GM10248 (cell line): ENCODE measurements at places on chromosomes 12 and 14.

DNA sequence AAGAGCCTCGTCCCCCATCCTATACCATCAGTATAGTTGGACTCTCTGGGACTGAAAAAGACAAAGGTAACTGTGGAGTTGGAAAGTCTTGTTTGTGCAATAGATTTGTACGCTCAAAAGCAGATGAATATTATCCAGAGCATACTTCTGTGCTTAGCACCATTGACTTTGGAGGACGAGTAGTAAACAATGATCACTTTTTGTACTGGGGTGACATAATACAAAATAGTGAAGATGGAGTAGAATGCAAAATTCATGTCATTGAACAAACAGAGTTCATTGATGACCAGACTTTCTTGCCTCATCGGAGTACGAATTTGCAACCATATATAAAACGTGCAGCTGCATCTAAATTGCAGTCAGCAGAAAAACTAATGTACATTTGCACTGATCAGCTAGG is 13.6 kb downstream of the ARHGAP5 start:
- DNase-seq = no peak

DNA sequence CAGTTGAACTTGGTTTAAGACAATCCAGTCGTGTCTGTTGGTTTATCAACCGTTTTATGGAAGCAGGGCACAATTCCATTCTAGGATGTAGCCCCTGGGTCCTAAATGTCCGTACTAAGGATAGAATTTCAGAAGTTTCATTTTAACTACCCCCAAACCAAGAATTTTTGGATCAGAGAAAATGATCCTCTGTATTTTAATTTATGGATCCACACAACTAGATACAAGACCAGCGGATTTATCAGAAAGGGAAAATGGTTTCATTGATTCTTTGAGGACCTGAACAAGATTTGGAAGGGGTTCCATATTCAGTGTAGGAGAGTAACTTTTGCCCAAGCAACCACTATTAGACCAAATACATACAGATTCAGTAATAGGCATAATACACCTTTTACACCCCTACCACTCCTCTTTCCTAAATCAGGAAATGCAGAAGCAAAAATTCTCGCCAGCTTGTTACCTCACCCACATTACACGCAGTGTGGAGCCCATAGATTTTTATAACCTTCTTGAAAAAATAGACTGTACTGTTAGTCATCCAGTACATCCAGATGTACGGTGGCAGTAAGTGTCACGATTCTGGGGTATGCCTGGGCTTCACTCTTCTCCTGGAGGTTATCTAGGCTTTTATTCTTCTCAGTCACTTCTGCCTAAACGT is 1.4 kb upstream of the FBXL14 start:
- DNase-seq = no peak

DNA sequence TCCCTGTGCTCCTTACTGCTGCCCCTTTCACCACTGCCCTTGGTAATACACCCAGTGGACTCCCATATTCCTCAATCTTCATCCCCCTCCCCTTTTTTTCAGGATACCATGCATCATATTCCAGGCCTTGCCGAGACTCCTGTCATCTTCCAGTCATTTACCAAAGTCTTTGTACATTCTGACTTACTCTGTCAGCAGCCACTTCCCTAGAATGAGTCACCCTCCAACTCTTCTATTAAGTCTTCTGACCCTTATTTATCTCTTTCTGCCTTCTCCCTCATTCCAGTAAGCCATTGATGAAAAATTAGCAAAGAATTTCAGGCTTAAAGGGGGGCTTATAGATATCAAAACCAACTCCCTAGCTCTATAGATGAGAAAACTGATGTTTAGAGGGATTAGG is 128.0 kb downstream of the STXBP6 start:
- no peak for DNase-seq

DNA sequence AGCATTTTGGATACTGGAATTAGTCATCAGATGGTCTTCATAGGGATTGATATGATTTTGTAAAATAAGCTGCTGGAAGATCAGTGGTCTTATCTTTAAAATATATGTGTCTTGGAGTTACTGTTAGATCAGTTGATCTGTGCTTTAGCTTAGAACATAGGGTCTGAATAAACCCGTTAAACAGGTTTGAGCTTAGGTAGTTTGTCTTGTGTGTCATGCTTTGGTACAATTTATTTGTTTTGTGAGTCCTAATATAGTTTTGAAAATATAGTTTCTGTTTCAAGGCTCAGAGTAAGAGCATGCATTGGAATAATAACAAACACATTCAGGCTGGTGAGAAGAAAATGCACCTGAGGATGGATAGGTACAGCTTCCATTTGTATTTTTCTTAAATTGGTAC is 505.0 kb downstream of the SLC16A7 start:
- DNase-seq = no peak

- no peak for DNase-seq
These were observed 1.4 kb upstream of the RDH11 start for GRCh38 chr14:67697006-67697405.

- DNase-seq = no peak
These were observed 86.5 kb downstream of the SRGAP1 start for GRCh38 chr12:63930971-63931370.

- no peak for DNase-seq
These were observed 79.2 kb downstream of the FERMT2 start for GRCh38 chr14:52871606-52872005.

- no peak for DNase-seq
These were observed 5.6 kb upstream of the ADGRD1 start for GRCh38 chr12:130948136-130948535.

DNA sequence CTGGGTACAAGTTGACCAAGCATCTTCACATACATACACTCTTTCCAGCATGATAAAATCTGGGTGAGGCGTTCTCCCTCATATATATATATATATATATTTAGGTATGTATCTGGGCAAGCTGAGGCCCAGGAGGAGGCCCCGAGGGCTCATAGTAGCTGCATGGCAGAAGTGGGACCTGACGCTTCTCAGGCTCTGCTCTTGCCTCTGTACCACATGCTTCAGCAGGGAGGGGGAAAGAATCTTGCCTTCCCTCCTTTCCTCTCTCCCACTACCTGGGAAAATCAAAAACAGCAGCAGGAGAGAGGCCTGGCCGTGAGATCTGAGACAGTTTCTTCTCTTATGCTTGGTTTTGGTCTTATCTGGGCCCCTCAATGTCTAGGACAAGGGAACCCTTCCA is 9.2 kb downstream of the PPP1R1A start:
- no peak for DNase-seq

- no peak for DNase-seq
These were observed 12.5 kb downstream of the PACS2 start for GRCh38 chr14:105326891-105327694.

- no peak for DNase-seq
These were observed 16.3 kb downstream of the TMEM119 start for GRCh38 chr12:108581311-108582227.

GRCh38 chr12:71942703-71943102 is 4.1 kb downstream of the TPH2 start:
- DNase-seq = no peak

GRCh38 chr12:117151403-117152031 is 38.8 kb downstream of the FBXO21 start:
- DNase-seq = no peak

DNA sequence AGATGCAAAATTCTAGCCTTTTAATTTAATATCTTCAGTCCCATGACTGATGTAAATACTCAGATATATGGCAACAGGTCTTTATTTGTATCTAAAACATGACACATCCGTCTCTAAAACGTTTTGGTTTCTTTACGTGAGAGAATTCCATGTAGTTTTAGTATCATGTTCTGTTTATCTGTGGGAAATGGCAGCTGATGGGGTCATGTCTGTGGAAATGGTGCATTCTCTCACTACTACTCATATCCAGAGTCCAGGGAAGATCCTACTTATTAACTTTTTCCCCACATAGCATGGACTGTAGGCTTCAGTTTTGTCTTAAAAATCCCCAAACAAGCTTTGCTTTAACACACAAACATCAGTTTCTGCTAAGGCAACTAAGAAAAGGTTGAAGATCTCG is 53.8 kb downstream of the SPTLC2 start:
- DNase-seq = no peak

- no peak for DNase-seq
These were observed 44.1 kb downstream of the DAD1 start for GRCh38 chr14:22544881-22545420.

- DNase-seq = peak; percentile 40
These were observed 26.4 kb downstream of the TESPA1 start for GRCh38 chr12:54958048-54958658.

DNA sequence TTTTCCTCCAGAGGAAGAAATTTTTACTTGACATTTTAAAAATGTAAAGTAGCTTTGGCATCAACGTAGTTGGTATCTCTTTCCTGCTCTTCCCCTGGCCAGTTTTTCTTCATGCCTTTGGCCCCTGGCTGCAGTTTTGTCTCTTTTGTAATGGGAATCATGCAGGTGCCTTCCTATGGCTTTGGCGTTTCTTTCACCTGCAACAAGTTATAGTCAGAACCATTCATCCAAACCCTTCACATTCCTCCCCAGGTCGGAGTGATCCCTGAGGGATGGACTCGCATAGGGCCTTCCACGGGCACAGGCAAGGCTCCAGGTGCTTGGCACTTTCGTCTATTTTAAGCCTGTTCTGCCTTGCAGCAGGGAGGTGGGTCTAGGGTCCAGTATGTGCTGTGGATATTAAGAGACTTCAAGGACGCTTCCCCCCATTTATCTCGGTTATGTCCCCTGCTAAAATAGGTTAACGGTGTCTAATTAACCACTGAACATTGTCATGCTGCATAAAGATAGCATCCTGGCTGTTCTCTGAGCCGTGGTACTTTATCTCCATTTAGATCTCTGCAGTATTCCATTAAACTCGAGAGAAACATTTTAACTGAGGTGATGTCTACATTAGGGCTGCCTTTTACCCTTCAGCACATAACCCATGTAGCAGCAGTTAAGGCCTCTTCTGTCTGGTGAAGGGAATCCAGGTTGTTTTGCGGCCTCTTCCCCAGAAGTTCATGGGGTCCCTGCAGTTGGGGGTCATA is 66.3 kb downstream of the IFT43 start:
- DNase-seq = no peak

GRCh38 chr14:69013943-69014782 is 35.1 kb upstream of the ACTN1 start:
- DNase-seq = no peak

DNA sequence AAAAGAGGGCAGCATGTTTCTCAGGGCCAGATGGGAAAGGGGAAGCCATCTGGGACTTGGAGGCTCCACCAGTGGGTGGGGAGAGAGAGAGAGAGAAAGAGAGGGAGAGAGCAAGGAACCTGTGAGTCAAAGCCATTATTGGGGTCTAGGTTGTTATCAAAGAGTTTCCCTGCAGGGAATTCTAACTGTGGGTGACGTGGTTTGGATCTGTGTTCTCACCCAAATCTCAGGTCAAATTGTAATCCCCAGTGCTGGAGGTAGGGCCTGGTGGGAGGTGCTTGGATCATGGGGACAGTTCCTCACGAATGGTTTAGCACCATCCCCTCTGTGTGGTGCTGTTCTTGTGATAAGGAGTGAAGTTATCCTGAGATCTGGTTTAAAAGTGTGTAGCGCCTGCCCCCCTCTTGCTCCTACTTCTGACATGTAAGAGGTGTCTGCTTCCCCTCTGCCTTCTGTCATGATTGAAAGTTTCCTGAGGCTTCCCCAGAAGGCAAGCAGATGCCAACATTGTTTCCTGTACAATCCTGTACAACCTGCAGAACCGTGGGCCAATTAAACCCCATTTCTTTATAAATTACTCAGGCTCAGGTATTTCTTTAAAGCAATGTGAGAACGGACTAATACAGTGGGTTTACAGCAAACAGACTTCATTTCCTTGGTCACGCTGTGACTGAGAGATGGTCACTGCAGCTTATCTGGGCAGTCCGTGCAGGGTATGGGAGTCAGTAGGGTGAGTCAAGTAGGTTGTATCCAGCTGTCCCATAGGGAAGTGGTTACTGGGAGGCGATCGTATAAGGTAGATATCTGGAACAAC is 52.4 kb downstream of the CCDC91 start:
- no peak for DNase-seq

DNA sequence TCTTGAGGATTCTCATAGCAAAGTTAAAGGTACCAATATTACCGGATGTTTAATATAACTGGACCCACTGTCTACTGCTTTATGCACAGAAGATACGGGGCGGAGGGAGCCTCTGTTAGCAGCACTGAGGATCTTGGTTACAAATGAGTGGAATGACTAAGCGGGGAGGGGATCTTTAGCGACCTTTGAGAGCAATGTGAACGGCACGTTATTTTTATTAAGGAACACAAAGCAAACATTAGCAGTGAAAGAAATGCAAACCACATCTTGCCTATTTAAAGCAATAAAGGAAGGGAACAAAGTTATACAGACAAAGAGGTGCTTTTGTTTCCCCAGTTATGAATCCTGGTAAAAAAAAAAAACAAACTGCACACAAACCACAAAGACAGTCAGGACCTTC is 27.1 kb upstream of the PRMT8 start:
- no peak for DNase-seq

DNA sequence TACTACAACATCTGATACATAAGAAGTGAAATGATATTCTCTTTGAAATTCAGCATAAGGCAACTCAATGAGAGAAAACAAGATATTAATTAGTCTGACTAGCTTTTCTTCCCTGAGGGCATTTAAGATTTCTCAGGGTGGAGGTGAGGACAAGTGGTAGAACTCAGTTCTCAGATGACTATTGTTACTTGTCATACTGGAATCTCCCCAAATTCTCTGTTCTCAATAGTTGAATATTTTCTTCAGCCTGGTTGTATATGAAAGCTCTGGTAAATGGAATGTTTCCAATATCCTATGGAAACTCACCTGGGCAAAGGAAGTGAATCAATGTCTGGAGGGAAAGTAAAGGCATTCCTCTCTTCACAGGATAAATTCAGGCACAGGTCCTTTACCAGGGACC is 18.2 kb upstream of the ITGA5 start:
- DNase-seq = no peak

DNA sequence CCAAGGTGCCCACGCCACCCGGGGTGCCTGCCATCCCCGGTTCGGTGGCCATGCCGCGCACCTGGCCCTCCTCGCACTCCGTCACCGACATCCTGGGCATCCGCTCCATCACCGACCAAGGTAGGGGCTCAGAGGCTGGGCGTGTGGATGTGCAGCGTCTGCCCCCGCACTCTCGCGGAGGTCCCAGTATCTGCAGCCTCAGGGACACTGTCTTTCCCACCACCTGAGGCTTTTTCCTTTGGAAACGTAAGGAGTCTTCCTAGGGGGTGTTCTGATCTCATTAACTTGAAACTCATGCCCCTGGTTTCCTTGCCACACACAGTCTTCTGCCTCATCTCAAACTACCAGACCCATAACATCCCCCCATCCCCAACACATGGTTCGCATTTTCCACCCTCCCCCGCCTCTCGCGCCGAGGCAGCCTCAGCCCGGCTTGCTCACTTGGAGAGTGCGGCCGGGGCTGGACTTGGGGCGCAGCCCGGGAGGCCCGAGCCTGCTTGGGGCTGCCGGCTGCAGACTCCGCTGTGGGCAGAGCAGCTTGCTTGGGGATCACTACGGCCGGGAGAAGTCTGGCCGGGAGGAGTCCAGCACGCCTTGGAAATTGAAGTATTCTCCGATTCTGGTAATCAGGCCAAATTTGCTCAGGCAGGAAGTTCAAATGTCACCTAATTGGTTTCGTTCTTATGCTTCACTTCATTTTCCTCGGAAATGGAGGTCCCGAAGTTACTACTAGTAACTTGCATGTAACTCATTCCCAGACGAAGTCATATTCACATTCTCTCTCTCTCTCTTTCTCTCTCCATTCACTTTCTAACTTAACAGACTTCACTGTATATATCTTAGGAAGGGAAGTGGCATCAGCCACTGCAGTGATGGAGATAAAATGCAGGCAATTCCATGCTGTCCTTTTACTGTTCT is 2.0 kb downstream of the PAX9 start:
- DNase-seq = peak; percentile 12
